Mammary epithelial cell (primary cell): ENCODE measurements at places on chromosomes 3 and 15. TPM values are rescaled to one million over a fixed set of nuclear protein-coding genes. Genes with fewer than 3 reads are reported as not detected.
A peak's percentile ranks its signal among the peaks of the same experiment; 100 is the strongest.

AGBL1 gene
- total RNA-seq, result not detected

GRCh38 chr3:62433396-62433795 lies 60.0 kb upstream of the FEZF2 start:
- no peak for DNase-seq

ARL8B gene
- total RNA-seq, result 60.7 and 90.1 TPM in 2 replicates

IMPG2 gene
- total RNA-seq, result 0.14 and 0.19 TPM in 2 replicates

- DNase-seq, result no peak
These were observed 228.1 kb upstream of the PROK2 start for GRCh38 chr3:72013084-72013483.

CHCHD6 gene
- 30.8 and 39.9 TPM in 2 replicates for total RNA-seq

DNA sequence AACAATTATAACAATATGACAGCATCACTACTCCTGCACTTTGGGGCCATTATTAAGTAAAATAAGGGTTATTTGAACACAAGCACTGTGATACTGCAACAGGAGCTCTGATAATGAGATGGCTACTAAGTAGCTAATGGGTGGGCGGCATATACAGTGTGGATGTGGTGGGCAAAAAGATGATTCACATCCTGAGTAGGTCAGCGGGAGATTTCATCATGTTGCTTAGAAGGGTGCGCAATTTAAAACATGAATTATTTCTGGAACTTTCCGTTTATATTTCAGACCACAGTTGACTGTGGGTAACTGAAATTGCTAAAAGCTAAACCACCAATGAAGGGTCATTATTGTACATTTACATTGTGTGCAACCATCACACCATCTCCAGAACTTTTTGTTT lies 42.3 kb downstream of the FBXO22 start:
- peak; percentile 31 for DNase-seq

FBXL22 gene
- 1.7 TPM for total RNA-seq

LEKR1 gene
- total RNA-seq, result 0.83 TPM

SPINK8 gene
- not detected for total RNA-seq

GRCh38 chr3:101992863-101993262 lies 143.5 kb downstream of the NFKBIZ start:
- DNase-seq, result no peak

GRCh38 chr15:61921093-61921492 lies 139.2 kb downstream of the VPS13C start:
- peak; percentile 42 for DNase-seq

CDHR4 gene
- total RNA-seq, result 0.40 TPM in 1 of 2 replicates, not detected in the other

LMAN1L gene
- not detected for total RNA-seq

- no peak for DNase-seq
These were observed 48.3 kb downstream of the SST start for GRCh38 chr3:187621881-187622280.

- DNase-seq, result no peak
These were observed 85.4 kb upstream of the CHRM5 start for GRCh38 chr15:33882921-33883320.

DNA sequence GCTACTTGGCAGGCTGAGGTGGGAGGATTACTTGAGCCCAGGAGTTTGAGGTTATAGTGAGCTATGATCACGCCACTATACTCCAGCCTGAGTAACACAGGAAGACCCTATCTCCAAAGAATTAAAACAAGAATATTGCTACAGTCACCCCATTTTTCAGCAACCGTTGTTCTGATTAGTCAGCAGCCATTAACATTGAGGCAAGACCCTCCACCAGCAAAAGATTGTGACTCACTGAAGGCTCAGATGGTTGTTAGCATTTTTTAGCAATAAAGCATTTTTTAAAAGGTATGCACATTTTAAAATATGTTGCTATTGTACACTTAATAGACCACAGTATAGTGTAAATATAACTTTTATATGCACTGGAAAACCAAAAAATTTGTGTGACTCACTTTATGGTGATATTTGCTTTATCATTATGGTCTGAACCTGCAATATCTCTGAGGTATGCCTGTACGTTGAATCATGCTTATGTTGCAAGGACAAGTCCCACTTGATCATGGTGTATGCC lies 492.6 kb downstream of the SQOR start:
- DNase-seq, result no peak

DNA sequence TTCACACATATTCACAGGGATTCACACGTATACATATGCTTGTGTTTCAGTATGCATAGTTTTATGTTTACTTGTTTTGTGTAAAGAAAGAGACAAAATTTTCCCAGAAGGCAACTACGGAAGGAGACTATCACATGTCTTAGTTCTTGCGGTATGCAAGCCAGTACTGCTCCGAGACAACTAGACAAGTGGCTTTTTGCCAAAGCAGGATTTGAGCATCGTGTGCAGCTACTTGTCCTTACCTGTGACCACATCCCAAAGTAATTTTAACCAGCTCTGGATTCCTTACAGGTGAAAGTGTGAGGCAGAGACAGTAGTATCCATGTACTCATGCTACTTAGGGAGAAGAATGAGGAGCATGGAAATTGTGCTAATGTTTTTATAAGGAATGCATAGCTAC lies 591.4 kb upstream of the NR2F2 start:
- DNase-seq, result peak; percentile 86

RETNLB gene
- not detected in 2 replicates for total RNA-seq
